ENCODE measurements at places on chromosomes 1 and 21.
A peak's percentile ranks its signal among the peaks of the same experiment; 100 is the strongest.

DNA sequence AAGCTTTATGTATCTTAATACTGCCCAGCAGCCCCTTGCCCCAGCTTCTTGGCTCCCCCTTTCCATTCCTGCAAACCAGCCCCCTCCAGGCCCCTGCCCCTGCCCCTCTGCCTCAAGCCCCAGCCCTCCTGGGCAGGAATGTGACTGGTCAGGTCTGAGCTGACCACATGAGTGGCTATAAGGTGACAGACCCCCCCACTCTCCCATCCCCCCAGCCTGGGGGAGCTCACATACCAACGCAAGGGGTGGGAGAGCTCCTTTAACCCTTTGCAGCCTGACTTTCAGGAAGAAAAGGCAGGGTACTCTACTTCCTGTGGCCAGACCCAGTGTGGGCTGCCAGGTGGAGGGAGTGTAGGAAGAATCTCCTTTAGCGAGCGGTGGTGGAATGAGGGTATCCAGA is 33.2 kb downstream of the AHDC1 start:
- DNase-seq: no peak

DNA sequence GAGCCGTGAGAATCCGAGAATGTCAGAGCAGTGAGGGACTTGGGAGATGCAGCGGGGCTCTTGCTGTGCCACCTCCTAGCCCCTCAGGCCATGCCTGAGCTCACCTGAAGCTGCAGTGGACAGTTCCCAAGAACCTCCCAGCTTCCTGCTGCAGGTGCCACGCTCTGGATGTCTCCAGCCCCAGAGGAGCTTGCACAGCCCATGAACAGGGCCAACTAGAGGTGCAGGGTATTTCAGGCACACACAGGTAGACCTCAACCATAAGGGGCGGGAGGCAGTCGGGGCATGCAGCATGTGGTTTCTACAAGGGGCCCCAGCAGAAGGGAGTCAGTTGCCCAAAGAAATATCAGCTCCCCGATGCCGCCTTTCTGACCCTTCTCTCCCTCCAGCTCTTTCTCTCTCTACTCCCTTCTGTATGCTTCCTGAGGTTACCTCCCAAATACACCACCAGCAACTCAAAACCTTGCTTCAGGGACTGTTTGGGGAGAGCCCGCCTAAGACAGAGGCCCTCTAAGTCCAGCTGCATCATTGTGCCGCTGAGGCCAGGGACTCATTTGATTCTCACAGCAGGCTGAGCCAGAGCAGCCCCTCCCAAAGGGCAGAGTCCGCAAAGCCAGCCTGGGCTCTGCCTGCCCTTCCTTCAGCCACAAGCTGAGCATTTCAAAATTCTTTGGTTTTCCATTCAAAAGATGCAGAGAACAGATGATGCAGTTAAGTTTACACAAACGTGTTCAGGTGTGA is 209.8 kb downstream of the MATN1 start:
- DNase-seq: no peak

DNA sequence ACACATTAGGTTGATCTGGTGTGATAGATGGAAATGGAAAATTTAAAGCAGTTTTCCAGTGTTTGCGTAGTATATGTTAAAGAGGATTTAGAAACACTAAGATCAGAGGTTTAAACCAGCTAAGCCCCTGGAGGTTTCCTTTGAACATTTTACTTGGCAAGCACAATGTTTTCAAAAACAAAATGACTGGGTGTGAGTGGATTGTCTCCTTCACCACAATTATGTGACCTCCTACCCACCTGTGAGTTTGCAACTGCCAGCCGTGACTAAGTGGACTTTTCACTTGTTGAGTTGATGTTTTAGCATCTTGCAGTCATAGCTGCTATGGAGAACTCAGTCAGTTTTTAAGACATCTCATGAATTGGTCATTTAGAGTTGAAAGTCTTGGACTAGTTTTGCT is 4.7 kb downstream of the CCDC190 start:
- peak; percentile 94 for DNase-seq

DNA sequence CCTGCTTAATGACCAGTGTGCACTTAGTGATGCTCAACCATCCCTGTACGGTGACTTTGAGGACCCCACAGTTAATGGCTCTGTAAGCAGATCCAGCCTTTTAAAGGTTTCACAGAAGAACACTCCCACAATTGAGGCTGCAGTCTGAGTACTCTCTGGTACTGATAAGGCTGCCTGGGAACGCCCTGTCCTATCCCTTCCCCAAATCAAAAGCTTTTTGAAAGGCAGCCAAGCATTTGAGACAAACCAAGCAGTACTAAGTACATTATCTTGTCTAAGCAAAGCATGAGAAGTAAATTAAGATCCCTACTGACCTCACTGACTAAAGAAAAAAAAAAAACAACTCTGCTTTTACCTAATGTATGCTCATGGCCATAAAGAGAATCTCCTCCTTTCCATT is 60.7 kb downstream of the SH3GLB1 start:
- DNase-seq: no peak

DNA sequence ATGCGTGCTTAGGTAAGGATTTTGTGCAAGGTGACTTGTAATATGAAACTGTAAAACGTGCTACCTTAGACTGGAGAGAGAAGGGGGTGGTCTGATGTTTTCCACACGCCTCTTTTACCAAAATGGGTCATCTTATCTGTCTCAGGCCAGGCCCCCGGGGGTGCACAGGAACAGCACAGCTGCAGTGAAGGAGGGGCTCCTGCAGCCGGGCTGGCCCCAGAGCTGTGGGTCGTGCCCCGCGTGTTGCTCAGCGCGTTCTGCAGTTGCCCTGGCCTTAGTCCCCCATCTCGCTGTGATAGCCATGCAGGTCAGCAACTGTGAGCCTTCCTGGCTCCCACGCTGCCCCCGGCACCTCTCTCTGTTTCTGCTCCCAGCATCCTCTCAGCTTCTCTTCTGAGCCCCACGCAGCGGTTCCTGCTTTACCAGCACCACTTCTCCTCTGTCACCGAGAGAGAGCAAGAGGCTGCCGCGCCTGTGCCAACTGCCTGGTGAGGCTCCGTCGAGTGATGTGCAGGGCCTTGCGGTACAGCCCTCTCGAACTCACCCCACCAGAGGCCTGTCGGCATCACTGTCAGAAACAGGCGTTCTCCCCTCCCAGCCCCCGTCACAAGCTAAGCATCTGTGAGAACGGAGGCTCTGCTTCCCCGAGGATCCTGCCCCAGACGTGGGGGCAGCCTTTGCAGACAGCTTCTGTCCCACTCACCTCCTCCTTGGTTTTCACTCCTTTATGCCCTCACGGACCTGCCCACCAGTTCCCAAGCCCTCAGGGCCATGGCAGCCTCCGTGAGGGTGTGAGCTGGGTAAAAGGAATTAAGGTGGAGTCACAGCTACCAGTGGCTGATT is 73.3 kb downstream of the ADARB1 start:
- DNase-seq: peak; percentile 66

GRCh38 chr21:36125512-36126207 is 9.2 kb upstream of the CBR3 start:
- peak; percentile 70 for DNase-seq

GRCh38 chr1:237556911-237557310 is 333.8 kb downstream of the ZP4 start:
- no peak for DNase-seq

DNA sequence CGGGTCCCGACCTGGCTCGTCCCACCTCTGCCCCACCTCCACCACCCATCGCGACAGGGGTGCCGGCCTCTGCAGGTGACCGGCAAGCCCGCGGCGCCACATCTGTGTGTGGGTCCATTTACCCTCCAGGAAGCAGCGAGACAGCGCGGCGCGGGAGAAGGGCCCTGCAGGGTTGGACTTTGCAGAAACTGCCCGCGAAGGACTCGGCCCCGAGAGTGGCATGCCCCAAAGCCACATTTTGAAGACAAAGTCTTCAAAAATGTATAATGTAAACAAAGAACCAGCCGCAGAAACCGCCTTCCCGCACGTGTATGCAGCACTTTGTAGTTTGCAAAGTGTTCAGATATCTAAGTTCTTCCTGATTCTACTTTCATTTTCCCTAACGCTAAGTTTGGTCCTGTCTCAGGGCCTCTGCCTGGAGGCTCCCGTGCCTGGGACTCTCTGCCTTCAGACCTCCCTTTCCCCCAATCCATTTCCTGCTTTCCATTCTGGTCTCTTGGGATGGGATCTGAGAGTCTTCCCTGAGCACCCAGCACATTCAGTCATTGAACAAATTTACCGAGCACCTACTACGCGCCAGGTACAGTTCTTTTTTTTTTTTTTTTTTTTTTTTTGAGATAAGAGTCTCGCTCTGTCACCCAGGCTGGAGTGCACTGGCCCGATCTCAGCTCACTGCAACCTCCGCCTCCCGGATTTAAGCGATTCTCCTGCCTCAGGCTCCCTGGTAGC is 524 bp upstream of the TMCO4 start:
- DNase-seq: peak; percentile 80

GRCh38 chr1:210125143-210125542 is 107.5 kb upstream of the SERTAD4 start:
- peak; percentile 33 for DNase-seq

- no peak for DNase-seq
Measured at GRCh38 chr1:235147269-235147668, 13.8 kb downstream of the RBM34 start.

DNA sequence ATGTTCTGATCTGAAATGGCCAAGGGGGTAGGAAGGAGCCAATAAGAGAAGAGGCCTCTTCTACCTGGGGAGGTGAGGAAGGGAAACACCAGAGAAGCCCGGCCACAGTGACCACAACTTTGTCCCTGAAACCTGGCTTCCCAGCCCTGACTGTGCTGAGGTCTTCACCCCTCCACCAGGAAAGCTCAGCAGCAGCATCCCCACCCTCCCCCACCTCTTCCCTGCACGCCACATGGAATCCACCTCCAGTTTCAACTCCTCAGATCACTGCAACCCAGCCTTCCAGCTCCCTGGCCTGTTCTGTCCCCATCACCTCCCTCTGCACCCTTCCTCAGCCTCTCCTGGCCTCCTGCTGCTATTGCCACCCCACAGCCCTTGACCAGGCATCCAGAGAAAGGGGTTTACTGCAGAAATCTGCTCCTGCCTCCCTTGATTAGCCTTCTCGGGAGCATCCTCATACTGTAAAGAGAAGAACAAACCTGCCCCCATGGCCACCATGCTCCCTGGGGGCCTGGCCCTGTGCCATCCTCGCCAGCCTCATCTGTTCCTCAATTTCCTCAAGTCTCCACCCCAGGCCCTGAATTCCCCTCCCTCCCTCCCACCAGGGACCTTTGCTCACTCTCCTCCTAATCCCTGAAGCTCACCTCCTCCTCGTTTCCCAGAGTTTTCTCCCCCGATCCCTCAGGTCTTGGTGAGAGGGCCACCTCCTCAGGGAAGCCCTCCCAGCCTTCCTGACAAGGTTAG is 450.9 kb downstream of the MATN1 start:
- DNase-seq: no peak
